ENCODE measurements at places on chromosomes 4 and X.

DNA sequence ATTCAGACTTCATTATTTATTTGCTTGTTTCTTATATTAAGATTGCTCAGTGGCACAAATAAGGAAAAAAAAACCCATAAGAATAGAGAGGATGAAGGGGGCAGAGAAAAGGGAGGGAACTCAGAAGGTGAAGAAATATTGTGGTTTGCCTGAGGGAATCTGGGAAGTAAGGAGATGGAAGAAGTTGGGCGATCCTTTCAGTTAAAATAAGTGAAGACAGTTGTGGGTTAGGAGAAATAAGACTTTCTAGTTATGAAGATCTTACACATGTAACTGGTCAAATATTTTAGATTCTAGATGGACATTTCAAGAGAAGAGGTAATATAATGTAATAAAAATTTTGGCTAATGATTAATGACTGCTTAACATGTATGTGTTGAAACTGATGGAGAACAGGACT lies 138.7 kb upstream of the LIMCH1 start:
- DNase-seq: no peak
- no peak overlapping the region for H3K27ac ChIP-seq
- no peak overlapping the region for H3K4me3 ChIP-seq
- H3K36me3 ChIP-seq: no peaks in the 10 kb centered on the region
- H3K4me1 ChIP-seq: peaks cover 6% of the 10 kb centered on the region
- no peaks in the 10 kb centered on the region for H3K27me3 ChIP-seq

- no peaks in the 10 kb centered on the region for H3K36me3 ChIP-seq
- H3K27me3 ChIP-seq: no peaks in the 10 kb centered on the region
- no peak overlapping the region for H3K4me3 ChIP-seq
- no peak for DNase-seq
- H3K4me1 ChIP-seq: no peaks in the 10 kb centered on the region
- no peak overlapping the region for H3K27ac ChIP-seq
Measured at GRCh38 chr4:147940171-147940570, 208.3 kb downstream of the ARHGAP10 start.

GRCh38 chr4:68735106-68735505 lies 64.7 kb upstream of the UGT2B15 start:
- H3K36me3 ChIP-seq: no peaks in the 10 kb centered on the region
- DNase-seq: no peak
- H3K27ac ChIP-seq: no peak overlapping the region
- H3K27me3 ChIP-seq: no peaks in the 10 kb centered on the region
- no peaks in the 10 kb centered on the region for H3K4me1 ChIP-seq

DNA sequence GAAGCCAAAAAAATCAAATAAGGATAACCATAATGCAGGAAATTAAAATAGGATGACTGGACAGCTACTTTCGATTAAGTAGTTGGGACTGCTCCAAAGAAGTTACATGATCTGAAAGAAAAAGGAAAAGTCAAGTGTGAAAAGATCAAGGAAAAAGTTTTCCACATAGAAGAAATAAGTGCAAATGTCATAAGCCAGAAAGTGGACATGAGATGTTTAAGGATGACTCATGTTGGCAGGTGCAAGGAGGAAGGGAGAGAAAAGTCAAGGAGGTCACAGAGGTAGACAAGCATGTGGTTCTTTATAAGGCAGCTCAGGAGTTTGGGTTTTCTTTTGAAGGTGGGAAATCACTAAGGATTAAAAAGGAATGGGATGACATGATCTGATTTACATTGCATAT lies 89.8 kb upstream of the GPRIN3 start:
- H3K4me1 ChIP-seq: no peaks in the 10 kb centered on the region
- no peaks in the 10 kb centered on the region for H3K36me3 ChIP-seq
- H3K27ac ChIP-seq: no peak overlapping the region

- no peaks in the 10 kb centered on the region for H3K27me3 ChIP-seq
- H3K27ac ChIP-seq: no peak overlapping the region
- DNase-seq: no peak
Measured at GRCh38 chrX:120536061-120536460, 24.7 kb downstream of the CUL4B start.

DNA sequence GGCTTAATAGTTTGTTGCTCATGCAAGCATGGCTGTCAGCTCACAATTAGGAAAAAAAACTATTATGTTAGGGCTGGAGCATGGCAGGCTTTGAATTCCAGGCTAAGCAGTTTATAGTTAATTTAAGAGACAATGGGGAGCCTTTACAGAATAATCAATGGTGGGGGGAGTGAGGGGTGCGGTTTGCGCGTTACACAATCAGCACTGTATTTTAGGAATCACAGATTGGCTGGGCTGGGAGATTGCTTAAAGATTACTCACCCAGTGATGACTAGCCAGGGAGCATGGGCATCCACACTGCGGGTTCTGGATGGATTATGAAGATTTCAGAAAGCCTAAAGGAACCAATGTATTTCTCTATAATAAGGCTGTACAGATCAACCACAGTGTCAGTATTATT lies 186.6 kb downstream of the SOX3 start:
- H3K27ac ChIP-seq: no peak overlapping the region
- DNase-seq: no peak
- H3K4me3 ChIP-seq: no peak overlapping the region

GRCh38 chr4:93710101-93710846 lies 118.3 kb upstream of the ATOH1 start:
- H3K4me3 ChIP-seq: no peak overlapping the region
- no peaks in the 10 kb centered on the region for H3K27me3 ChIP-seq
- no peak overlapping the region for H3K27ac ChIP-seq
- no peaks in the 10 kb centered on the region for H3K36me3 ChIP-seq

GRCh38 chrX:8846266-8846665 lies 45.1 kb upstream of the FAM9A start:
- DNase-seq: no peak
- no peak overlapping the region for H3K27ac ChIP-seq
- H3K4me3 ChIP-seq: no peak overlapping the region
- H3K27me3 ChIP-seq: no peaks in the 10 kb centered on the region
- no peaks in the 10 kb centered on the region for H3K4me1 ChIP-seq
- no peaks in the 10 kb centered on the region for H3K36me3 ChIP-seq

DNA sequence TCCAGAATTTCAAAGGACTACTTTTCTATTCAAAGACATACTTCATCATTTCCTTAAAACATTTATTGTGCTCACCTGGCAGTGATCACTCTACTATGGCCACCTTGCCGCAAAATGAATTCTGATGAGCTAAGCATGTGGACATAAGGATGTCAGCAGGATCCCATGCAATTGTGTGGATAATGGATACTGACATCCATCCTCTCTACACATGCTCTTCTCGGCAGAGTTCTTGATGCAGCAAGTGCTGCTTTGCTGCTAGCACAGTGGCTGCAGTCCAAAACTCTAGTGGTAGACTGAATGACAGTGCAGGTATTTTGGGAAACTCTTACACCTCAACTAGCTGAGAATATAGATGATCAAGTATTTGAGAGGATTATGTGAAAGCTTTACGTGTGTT lies 168.0 kb downstream of the BANK1 start:
- DNase-seq: no peak
- no peak overlapping the region for H3K27ac ChIP-seq
- H3K4me1 ChIP-seq: peaks cover 9% of the 10 kb centered on the region
- H3K36me3 ChIP-seq: no peaks in the 10 kb centered on the region

GRCh38 chr4:72629540-72629939 lies 60.5 kb upstream of the ADAMTS3 start:
- no peaks in the 10 kb centered on the region for H3K36me3 ChIP-seq
- no peaks in the 10 kb centered on the region for H3K4me1 ChIP-seq

DNA sequence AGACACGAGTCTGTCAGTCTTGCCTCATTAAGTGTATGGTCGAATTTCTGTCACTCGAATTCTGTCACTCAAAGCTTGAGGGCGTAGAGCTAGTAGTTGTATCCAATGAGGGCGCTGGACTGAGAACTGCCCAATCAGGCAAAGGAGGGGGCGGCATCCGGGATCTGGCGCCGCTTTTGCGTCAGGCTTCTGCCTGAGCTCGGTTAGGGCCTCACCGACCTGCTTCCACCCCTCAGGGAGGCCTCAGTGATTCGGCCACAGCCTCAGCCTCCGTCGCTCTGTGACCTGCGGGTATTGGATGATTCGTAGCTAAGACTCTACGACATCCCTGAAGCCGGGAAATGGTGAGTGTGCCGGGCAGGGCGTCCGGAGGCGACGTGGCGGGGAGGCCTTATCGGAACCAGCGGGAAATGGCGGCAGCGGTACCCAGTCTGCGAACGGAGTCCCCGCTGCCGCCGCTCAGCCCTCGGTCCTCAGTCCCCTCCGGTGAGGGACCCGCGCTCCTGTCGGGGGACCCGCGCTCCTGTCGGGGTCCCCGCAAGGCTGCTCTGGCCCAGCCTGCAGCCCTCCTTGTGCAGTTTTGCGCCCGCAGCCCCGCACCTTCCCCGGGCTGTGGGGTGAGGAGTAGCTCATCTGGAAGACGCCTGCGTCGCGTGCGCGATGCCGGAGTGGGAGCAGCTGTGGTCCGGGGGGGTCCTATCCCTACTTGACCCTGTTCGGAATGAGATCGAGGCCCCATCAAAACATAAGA lies 88.3 kb downstream of the ZNF718 start:
- H3K4me1 ChIP-seq: peaks cover 6% of the 10 kb centered on the region
- peak; percentile 75 for DNase-seq
- H3K27me3 ChIP-seq: no peaks in the 10 kb centered on the region
- H3K36me3 ChIP-seq: peaks cover 3% of the 10 kb centered on the region

- peaks cover 67% of the 10 kb centered on the region for H3K27me3 ChIP-seq
- H3K36me3 ChIP-seq: no peaks in the 10 kb centered on the region
- peak; percentile 31 for DNase-seq
- H3K4me1 ChIP-seq: peaks cover 4% of the 10 kb centered on the region
- H3K4me3 ChIP-seq: no peak overlapping the region
Measured at GRCh38 chr4:54230484-54231418, 1.7 kb downstream of the PDGFRA start.

- no peak overlapping the region for H3K27ac ChIP-seq
- H3K4me3 ChIP-seq: no peak overlapping the region
- no peak for DNase-seq
- H3K36me3 ChIP-seq: no peaks in the 10 kb centered on the region
- H3K4me1 ChIP-seq: no peaks in the 10 kb centered on the region
Measured at GRCh38 chrX:18542905-18543304, 117.5 kb downstream of the CDKL5 start.

- H3K27me3 ChIP-seq: no peaks in the 10 kb centered on the region
- no peak for DNase-seq
- H3K27ac ChIP-seq: no peak overlapping the region
Measured at GRCh38 chrX:136880003-136880451, 498 bp downstream of the RBMX start.

DNA sequence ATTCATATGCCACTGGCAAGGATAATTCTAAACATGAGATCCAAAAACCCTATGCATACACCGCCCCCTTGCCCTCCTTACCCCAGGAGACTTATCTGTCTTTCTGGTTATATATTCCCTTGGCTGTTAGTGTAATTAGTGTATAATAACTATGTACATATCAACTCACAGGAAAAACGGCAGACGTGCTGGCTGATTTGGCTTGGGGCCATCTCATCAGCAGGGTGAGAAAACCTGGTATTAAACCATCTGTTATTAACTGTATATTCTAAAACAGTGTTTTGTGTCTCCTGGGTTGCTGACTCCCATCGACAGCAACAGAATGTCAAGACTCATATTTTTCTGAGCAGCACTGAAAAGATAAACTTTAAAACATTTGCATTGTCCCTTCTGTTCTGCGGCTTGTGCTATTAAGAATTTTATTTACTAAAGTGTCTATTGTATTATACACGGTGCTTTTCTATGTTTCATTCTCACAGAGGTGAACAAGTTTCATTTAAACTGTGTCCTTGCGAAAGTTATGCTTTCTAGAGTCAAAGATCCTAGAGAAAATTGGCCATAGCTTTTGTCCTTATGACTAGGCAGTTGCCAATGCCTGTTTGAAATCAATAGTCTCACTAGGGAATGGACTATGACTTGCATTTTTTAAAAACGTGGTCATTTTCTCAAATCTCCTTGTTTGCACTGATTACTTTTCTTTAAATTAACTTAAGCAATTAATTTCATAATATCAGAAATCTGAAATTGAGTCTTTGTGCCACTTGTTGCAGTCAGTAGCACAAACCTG lies 211.5 kb upstream of the MID1 start:
- H3K27me3 ChIP-seq: no peaks in the 10 kb centered on the region
- no peaks in the 10 kb centered on the region for H3K36me3 ChIP-seq
- no peak overlapping the region for H3K4me3 ChIP-seq
- H3K27ac ChIP-seq: no peak overlapping the region
- peaks cover 2% of the 10 kb centered on the region for H3K4me1 ChIP-seq
- DNase-seq: no peak

DNA sequence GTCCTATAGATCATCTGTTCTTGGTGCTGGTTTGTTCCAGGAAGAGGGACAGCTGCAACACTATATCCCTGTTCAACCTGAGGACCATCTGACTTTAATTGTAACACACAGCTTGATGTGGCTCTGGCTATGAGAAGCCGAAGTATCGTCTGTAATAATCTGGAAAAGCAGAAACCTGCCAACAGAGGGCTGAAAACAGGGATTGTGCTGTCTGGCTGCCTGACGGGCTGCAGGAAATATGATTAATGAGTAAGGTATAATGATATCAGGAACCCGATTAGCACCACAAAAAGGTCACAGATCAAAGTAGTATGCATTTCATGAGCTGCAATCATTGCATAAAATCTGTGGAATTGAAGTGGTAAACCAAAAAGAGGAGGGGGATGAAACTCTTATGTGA lies 170.4 kb upstream of the MAB21L2 start:
- H3K36me3 ChIP-seq: no peaks in the 10 kb centered on the region
- no peak overlapping the region for H3K27ac ChIP-seq
- H3K4me3 ChIP-seq: no peak overlapping the region

DNA sequence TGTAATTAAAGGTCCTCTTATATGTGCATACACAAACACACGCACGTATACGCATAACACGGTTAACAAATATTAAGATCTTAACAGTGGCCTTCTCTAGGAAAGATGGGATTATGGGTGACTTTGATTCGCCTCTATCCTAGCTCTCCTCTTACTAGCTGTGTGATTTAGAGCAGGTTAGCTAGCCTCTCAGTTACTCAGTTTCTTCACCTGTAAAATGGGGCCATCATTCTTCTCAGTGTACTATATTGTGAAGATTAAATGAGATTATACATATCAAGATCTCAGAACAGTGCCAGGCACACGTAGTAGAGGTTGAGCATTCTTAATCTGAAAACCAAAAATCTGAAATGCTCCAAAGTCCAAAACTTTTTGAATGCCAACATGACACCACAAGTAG lies 159.3 kb downstream of the BCOR start:
- no peaks in the 10 kb centered on the region for H3K36me3 ChIP-seq
- H3K4me1 ChIP-seq: peaks cover 16% of the 10 kb centered on the region
- H3K27ac ChIP-seq: no peak overlapping the region
- DNase-seq: no peak
